ENCODE measurements at places on chromosomes 7 and 10.

GRCh38 chr10:34885011-34885410 lies 69.9 kb upstream of the PARD3 start:
- no peak for DNase-seq

GRCh38 chr10:119500821-119501220 lies 41.7 kb downstream of the RGS10 start:
- no peak for DNase-seq

- no peak for DNase-seq
These were observed 48.6 kb downstream of the NCAPG2 start for GRCh38 chr7:158655931-158656441.

- no peak for DNase-seq
These were observed 465.6 kb upstream of the VSTM2A start for GRCh38 chr7:54076616-54077015.

GRCh38 chr10:89582022-89582421 lies 46.6 kb upstream of the SLC16A12 start:
- DNase-seq, result no peak

DNA sequence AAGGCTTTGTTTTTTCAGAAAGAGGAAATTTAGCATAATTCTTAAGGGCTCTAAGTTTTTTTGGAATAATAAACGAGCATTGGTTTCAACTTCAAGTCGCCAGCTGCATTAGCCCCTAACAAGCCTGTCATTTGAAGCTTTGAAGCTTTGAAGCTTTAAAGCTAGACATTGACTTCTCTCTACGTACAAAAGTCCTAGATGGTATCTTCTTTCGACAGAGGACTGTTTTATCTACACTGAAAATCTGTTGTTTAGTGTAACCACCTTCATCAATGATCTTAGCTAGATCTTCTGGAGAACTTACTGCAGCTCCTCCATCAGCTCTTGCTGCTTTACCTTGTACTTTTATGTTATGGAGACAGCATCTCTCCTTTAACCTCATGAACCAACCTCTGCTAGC lies 79.6 kb upstream of the TMEM72 start:
- DNase-seq, result no peak

- DNase-seq, result no peak
These were observed 734.4 kb downstream of the PCDH15 start for GRCh38 chr10:54066646-54067045.

GRCh38 chr10:69467928-69468750 lies 16.9 kb downstream of the TSPAN15 start:
- no peak for DNase-seq

GRCh38 chr10:32970910-32971309 lies 12.9 kb upstream of the ITGB1 start:
- no peak for DNase-seq

- no peak for DNase-seq
These were observed 35.3 kb downstream of the INPP5F start for GRCh38 chr10:119761106-119761505.

DNA sequence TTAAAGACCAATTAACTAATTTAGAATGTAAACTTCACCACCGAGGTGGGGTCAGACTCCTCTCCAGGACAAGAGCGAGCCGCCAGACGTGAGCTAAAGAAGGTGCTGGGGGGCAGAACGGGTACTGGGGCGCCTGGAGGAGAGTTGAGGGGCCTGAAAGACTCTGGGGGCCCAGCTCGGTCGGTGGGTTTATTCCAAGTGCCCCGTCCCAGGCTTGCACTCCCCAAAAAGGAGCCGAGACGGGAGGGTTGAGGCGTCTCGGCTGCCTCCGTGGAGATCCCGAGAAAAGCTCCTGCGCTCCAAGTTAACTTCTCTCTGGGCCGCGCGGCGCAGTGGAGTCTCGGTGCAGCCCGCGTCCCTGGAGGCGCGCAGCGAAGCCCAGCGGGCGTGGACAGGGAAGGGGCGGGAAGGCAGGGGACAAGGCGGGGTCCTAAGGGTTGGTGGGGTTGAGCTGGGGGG lies 553.3 kb downstream of the TFEC start:
- peak; percentile 23 for DNase-seq

DNA sequence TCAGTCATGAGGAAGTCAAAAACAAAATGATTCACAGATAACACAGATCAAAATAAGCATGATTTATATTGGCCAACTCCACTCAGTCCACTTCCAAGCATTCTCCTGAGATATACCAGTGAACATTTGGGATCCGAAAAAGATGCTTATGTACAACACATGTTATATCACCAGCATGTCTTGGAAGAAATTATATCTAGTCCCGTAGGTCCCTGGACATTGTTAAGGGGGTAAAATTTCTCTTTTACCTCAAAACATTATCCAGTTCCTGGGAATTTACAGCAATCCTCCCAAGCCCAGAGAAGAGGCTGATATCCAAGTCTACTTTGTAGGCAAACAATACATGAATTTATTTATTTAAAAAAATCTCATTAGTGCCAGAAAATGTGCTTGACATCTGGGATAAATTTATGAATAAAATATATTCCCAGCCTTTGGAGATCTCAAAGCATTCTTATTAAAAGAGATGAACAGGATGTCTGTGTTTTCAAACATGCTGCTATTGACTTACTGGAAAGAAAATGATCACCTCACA lies 582.2 kb upstream of the ZWINT start:
- no peak for DNase-seq

DNA sequence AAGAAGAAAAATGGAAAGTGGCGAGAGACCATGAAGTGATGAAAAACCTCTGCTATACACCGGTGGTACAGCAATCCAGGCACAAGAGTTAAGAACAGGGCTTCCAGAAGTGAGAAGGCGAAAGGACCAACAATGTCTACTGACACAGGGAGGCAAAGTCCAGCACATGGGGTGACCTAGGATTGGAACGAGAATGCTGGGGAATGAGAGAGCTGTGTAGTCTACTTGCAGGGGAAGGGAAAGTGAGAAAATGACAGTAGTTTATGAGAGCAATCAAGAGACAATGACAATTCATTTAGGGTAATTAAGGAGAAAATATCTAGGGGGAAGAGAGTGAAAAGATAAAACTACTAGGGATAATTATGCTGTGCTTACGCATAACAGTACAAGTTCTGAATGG lies 169.2 kb downstream of the SLC25A13 start:
- no peak for DNase-seq

DNA sequence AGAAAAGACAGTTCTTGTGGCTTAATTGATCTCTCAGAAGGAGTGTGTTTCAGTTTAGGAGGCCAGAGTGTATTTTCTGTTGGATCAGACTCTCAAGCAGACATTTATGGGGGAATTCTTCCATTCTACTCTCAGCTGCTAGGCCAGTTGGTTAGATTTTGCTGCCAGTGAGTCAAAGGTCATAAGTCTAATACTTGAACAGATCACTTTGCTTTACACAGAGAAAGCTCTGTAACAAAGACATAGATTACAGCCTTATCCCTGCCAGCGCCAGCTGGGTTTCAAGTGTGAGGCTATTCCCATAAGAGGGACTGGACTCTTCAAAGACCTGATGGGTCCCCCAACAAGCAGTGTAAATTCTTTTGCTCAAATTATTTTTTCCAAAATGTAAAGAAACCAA lies 145.6 kb upstream of the SEMA3C start:
- no peak for DNase-seq

DNA sequence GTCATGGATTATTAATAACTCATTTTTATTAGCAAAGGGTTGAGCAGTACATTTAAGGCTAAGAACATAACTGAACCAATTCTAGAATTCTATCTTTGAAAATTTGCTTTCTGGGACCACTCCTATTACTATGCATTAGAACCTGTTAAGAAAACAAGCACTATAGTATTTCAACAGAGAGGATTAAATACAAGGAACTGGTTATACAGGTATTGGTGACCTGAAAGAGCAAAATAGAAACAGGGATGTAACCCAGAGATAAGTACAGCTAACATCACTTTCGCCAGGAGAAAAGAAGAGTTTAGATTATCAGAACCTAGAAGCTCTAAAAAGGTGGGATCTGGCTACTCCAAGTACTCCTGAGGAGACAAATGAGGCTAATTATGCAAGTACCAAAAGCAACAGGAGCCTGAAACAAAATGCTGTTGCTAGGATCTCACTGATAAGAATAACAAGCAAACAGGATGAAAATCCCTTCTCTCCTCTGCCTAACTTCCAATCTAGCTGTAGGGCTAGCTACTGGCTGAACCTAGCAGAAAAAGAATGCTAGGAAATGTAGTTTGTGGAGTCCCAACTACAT lies 32.1 kb upstream of the ELAPOR2 start:
- no peak for DNase-seq

GRCh38 chr10:34131152-34131551 lies 683.9 kb downstream of the PARD3 start:
- no peak for DNase-seq

- peak; percentile 68 for DNase-seq
These were observed 265.1 kb downstream of the HTR7 start for GRCh38 chr10:90592638-90593302.

GRCh38 chr10:26997610-26998009 lies 102.7 kb downstream of the ANKRD26 start:
- no peak for DNase-seq

DNA sequence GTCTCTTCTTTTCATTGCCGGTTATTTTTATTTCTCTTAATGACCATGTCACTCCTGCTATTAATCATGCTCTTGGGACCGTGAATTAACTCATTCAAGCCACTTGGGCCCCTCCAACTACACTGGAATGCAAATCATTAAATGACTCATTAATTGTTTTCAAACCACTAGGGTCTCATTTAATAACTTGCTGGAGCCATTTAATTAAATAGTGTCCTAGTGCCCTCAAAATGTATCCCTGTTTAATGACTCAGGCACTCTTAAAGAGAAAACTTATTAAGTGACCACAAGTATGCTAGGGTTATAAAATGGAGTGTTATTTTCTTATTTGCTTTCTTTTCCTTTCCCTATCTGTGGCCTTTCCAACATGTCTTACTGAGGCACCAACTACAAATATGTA lies 73.0 kb downstream of the PLXDC2 start:
- no peak for DNase-seq

GRCh38 chr10:57222129-57222528 lies 861.1 kb upstream of the ZWINT start:
- DNase-seq, result no peak

DNA sequence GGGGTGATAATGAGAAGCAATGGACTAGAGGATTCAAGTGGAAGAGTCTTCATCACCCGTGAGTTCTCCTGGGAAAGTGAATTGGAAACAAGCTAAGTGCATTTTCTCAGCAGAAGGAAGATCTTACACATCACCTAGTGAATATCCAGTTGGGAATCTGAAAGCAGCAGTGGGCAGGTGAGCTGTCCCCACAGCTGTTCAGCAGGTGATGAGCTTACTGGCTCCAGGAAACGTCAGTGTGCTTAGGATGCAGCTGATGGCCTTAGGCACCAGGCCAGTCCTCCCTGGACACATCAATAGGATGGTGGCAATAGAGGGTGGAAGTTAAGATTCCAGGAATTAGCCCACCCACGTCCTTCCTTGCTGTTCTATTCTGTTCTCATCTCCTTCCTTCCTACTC lies 66.7 kb downstream of the NOD1 start:
- DNase-seq, result no peak

DNA sequence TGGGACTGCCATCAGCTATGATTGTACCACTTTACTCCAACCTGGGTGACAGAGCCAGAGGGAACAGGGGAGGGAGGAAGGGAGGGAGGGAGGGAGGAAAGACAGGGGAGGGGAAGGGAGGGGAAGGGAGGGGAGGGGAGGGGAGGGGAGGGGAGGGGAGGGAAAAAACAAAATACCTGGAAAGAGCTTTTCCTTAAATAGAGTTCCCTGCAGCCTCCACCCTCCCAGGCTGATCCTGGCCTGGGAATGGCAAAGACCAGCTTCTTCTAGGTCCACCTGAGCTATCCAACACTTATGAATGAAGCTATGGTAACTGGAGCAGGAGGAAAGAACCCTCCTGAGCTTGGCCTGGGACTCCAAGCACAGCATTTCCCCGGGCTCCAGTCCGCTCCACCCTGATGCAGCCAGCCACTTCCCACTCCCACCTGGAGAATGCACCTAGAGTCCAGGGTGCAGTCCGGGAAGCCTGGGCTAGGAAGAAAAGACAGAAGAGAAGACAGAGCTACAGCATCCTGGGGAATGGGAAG lies 66.1 kb downstream of the GRID1 start:
- no peak for DNase-seq

DNA sequence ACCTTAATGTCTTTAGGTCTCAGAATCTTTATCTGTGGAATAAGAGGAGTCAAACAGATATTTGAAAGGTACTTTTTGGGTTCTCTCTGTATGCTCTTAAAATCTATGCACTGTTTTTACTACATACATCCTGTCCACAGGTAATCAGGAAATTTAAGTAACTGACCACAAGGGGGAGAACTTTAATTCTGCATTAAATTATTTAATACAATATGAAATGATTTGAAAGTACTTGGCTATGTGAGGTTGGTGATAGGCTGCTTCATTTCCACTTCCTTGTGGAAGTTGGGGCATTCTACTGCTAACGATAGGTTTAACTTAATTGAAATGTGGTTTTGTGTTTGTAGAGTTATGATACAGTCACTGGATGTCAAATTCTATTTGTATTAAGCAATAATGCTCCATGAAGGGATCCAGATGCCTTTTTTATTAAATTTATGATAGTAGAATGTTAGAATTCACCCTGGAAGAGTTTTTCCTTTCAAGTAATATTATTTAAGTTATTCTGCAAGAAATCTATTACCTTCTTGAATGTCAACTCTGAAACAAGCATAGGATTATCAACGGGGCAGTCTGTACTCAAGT lies 6.0 kb downstream of the TEX47 start:
- no peak for DNase-seq

- no peak for DNase-seq
These were observed 29.2 kb upstream of the ADGRA1 start for GRCh38 chr10:133058331-133059092.

DNA sequence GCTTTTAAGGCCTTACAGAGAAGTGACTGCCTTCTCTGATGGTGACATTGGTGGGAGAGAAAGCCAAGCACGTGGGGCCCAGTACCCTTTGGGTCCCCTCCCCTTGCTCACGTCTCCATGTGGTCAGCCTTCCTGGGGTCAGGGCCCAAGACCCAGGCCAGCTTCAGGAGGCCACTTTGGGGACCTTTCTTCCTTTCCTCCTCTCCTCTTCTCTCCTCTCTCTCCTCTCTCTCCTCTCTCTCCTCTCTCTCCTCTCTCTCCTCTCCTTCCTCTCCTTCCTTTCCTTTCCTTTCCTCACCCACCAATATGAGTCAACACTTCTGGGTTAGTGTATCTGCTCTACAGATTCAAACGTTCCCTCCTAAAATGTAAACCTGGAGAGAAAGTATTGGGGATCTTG lies 96.9 kb upstream of the AGK start:
- no peak for DNase-seq

GRCh38 chr7:133253519-133253875 lies 619 bp downstream of the EXOC4 start:
- no peak for DNase-seq

- DNase-seq, result no peak
These were observed 869 bp downstream of the LAMB4 start for GRCh38 chr7:108129018-108129965.
